Stimulated activated CD4-positive, alpha-beta T cell treated with anti-CD3 and anti-CD28 coated beads, Interleukin-2, amount 100 ng/mL, for 24 hours (primary cell): ENCODE measurements at places on chromosomes 12 and 14.

DNA sequence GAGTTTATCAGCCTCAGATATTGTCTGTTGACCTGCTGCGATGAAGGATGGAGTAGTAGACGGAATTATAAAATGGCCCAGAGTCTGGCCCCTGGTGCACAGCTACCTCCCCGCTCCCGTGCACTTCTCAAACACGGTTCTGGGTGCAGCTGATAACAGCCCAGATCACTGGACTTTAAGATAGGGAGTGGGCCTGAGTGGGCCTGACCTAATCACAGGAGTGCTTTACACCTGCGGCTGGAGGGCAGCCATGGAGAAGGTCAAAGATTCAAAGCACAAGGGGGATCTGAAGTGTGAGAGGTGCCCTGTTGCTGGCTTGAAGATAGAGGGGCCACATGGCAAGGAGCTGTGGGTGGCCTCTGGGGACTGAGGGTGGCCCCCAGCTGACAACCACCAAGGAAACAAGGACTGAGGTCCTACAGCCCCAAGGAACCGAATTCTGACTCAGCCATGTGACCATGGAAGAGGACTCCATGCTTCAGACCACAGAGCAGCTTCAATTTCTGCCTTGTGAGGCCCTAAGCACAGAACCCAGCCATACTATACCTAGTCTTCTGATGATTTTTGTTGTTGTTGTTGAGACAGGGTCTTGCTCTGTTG, 113.4 kb downstream of the ZNF664 start:
- no peak for DNase-seq

GRCh38 chr14:79464468-79464867, 746.8 kb downstream of the DIO2 start:
- DNase-seq, result no peak

- DNase-seq, result no peak
Measured at GRCh38 chr14:95296966-95297365, 22.7 kb downstream of the CLMN start.

GRCh38 chr14:30808576-30808975, 65.8 kb upstream of the COCH start:
- DNase-seq, result no peak

GRCh38 chr12:47318963-47319362, 239.2 kb upstream of the AMIGO2 start:
- DNase-seq, result no peak

GRCh38 chr12:46533723-46534122, 161.2 kb upstream of the SLC38A2 start:
- no peak for DNase-seq

GRCh38 chr12:99985129-99985570, 414 bp upstream of the ANKS1B start:
- DNase-seq, result no peak

- DNase-seq, result no peak
Measured at GRCh38 chr14:68879321-68879781, 86.5 kb upstream of the ZFP36L1 start.

GRCh38 chr14:75432411-75432810, 4.6 kb downstream of the JDP2 start:
- DNase-seq, result no peak

DNA sequence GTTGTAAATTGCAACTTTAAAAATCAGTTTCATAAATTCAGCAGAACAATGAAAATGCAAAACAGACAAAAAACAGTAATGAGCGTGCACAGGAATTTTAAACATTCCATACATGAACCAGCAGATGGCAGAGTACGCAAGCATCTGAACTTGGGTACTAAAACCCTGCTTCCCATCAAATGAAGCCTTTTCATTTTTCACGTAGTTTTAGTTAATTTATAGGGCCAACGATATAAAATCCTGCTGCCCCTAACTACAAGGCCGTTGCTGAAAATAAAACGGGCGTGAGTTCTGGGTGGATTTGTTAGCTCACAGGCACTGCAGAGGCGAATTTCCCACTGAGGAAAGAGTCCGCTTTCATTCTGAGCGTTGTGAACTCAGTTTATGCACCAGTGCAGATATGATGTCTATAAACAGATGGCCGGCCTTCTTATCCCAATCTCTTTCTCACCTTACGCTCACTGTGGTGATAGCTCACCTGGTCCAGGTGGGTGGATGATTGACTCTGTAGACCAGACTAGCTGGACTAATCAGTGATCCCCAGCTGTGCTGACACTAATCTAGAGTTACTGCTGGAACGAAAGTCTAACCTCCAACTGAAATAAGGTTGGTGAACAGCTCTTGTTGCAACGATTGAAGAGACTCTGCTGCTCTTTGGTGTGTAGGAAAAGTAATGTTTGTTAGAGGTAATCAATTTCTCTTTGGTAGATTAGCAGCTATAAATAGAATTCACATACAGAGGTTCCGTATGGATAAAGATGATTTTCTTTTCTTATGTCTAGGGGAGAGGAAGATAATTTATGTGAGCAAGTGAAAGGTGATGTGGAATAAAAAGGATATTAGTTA, 89.2 kb downstream of the PDZRN4 start:
- peak; percentile 5 for DNase-seq

GRCh38 chr14:23121361-23121771, 2.3 kb upstream of the CEBPE start:
- no peak for DNase-seq

DNA sequence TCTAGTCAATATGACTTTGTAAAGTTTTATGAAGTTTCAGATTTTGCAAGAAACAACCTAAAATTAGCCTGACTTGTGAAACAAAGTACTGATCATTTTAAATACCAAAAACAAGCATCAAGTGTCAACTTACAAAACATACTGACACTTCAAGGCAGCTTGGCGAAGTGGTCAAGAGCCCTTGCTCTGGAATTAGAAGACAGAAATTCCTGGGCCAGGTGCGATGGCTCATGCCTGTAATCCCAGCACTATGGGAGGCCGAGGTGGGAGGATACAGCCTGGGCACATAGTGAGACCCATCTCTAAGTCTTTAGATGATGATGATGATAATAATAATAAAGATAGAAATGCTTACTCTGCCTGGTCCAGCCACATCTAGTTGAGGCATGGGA, 45.4 kb upstream of the NR2C1 start:
- DNase-seq, result no peak

DNA sequence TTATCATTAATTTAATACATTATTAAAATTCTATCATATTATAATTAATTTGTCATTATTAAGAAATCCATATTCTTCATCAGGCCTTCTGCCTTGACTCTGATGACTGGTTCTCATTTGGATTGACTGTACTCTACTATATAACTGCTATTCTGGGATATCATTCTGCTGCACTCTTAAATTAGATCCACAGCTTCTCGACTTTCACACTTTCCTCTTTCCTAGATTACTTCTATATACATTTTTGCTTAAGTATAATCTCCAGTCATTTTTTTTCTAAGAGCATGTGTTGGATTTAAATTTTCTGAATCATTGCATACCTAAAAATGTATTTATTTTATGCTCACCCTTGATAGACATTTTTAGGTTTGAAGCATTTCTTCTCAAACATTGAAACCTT, 12.4 kb downstream of the GRIP1 start:
- DNase-seq, result no peak

DNA sequence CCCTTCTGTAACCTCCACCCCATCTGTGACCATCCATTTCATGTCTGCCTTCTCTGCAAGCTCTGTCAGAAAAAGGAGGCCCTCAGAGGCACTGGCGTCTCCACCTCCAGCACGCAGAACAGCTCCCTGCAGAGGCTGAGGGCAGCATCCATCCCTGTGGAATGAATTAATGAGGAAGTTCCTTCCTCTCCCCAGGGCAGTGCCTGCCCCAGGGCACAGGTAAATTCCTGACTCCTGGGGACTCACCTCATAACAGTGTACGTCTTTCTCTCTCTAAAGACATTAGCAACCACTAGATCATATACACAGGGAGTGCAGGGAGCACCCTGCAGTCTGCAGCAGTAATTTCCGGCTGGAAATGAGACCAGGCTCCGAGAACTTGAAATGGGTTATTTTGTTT, 155.0 kb upstream of the TMEM132C start:
- no peak for DNase-seq

DNA sequence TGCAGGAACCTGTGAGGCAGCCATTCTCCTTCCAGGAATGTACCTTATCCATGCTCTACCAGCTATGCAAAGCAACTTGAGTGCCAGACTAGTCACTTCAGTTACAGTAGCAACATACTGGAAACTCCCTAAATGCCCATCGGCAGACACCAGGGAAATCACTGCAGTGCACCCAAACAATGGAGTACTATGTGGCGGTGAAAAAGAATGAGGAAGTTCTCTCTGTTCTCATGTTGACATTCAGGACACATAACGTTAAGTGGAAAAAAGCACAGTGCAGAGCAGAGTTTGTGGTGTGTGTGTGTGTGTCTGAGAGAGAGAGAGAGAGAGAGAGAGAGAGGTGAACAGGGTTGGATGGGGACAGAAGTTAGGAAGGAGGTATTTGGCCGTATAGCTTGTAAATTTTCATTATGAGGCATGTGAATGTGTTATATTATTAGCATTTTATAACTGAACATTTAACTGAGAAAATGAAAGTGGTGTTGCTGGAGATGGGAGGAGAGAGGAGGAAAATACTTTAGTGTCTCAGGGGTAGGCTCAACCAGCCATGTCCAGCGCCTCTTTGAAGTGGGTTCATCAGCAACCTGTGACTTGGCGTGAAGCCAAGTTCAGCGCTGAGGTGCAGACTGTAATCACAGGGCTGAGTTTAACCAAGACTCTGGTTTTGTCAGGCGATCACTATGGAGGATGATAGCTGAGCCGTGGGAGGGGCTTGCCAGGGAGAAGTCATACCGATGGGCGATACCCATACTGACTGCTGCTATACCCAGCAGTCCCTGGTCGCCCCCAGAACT, 17.3 kb downstream of the TNFAIP2 start:
- no peak for DNase-seq

GRCh38 chr12:123105211-123105826, 45.6 kb downstream of the PITPNM2 start:
- DNase-seq, result no peak

DNA sequence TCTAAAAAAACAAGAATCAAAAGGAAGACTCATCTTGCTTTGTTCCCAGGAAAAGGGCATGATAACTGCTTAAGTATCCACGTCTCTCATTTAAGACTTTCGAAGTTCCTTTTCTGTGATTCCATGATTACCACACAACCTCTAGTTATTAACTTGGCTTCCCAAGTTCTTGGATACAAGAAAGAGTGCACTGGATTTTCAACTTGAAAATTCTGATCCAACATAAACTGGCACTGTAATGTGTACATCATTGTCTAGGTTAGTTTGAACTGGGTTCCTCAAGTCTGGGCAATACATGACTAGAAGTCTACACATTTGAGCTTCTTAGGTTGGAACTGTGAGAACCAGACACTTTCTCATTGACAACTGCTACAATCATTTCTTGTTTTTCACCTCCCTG, 1.6 kb downstream of the KLHL28 start:
- DNase-seq, result no peak

DNA sequence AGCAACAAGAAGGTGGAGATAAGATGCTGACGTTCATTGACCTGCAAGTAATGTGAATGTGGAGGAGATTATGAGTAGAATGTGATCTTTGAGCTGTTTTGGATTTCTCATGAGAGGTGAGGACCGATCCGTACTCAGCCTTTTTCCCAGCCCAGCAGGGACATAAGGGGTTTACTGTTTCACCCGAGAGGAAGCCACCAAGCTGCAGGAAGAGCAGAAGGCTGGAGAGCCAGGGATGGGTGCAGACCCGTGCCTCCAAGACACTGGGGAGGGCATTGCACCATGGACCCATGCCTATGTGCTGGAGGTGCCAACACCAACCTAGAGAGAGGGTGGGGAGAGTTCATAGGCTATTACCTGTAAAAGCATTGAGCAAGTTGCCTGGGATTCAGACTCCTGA, 206.0 kb upstream of the DIO3 start:
- DNase-seq, result no peak

GRCh38 chr12:131947482-131948027, 2.2 kb upstream of the EP400 start:
- DNase-seq, result no peak

DNA sequence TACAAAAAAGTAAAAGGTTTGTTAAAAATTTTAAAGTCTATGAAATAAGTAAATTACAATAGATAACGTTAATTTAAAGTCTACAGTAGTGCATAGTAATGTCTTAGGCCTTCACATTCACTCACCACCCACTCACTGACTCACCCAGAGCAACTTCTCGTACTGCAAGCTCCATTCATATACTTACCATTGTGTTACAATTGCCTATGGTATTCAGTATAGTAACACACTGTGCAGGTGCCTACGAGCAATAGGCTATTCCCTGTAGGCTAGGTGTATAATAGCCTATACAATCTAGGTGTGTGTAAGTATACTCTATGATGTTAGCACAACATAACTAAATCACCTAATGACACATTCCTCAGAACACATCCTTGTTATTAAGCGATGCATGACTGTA, 435.3 kb upstream of the TMTC1 start:
- DNase-seq, result no peak

- no peak for DNase-seq
Measured at GRCh38 chr12:50750366-50750765, 13.5 kb upstream of the ATF1 start.

GRCh38 chr12:81077686-81078441, at the start of gene ACSS3:
Gene ACSS3, plus strand, starts transcription at chr12:81078079. Its CDS starts 42 bp downstream, at chr12:81078121.
- no peak for DNase-seq

GRCh38 chr12:79414252-79414651, 276.5 kb downstream of the PAWR start:
- DNase-seq, result no peak

DNA sequence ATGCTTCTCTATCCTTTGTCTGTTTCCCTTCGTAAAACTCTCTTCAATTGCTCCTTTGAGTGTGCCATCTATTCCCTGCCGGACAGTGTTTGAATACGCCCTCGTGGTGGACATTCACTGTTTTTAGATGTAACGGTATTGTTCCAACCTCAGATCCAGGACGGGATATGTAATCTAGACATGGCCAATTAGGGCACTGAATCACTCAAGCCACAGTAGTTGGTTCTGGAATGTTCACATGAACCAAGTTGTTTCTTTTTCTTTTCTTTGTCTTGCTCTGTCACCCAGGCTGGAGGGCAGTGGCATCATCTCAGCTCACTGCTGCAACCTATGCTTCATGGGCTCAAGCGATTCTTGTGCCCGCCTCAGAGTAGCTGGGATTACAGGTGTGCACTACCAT, 204.2 kb upstream of the PLXNC1 start:
- DNase-seq, result no peak

DNA sequence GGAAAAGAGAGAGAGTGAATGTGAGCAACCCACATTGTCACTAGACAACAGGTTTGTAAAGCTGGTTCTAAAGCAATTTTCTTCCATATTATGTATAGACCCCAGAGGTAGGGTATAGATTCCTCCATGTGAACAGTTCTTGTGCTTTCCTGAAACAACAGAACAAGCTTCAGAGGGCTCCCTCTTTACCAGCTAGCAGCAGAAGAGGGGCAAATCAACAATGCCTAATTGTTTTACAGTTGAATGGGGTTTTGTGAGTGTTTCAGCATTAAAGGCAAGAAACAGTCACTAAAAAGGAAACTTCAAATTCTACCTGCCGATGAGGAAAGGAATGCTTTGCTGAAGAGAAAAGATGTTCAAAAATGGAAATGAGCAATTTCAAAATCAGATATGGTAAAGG, 341.2 kb upstream of the KITLG start:
- no peak for DNase-seq
